ELR (cell line): ENCODE measurements at places on chromosomes 16 and 17.

GRCh38 chr17:8417806-8418205, 17.9 kb upstream of the NDEL1 start:
- DNase-seq, result no peak

DNA sequence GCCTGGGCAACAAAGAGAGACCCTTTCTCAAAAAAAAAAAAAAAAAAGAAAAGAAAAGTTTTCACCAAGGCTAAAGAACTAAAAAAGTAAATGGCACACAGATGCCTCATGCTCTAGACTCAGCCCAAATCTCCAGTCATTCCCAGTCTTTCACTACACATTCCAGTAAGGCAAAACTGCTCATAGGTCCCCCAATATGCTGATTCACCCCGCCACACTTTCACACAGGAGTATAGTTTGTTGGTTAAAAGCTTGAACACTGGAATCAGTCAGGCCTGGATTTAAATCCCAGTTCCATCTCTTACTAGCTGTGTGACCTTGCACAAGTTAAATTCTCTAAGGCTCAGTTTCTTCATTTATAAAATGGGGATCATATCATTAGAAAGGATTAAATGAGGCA, 1.9 kb downstream of the PIGS start:
- no peak for DNase-seq

DNA sequence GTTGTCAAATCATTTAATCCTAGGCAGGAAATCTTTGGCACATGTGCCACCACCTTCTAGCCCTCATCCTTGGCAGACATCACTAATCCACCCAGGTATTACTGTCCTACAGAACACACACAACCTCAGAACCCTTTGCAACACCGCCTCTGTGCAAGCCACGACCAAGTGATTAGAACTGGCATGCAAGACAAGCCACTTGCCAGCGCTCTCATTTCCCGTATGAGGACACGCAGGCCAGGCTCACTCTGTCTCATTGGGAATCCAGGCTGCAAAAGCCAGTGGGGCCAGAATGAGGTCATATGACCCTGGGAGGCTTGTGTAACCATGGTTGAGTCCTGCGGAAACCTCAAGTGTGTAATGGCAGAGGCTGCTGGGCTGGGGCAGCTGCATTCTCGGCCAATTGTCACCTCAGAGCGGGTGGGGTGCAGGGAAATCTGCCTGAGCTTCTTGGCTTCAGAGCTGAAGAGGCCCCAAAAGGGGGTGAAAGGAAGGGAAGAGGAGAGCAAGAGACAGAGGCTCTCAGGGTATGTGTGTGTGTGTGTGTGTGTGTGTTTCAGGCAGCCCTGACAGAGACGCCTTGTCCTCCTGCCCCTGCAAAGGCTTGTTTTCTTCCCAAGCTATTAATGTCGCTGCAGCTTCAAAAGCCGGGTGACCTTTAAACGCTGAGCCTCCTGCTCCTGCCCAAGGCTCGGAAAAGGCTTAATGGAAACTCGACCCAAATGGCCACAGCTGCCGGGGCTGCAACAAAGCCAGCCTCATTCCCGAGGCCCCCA, 43.2 kb upstream of the MRPS23 start:
- peak; percentile 99 for DNase-seq

GRCh38 chr17:79926142-79926604, 86.9 kb upstream of the CBX4 start:
- DNase-seq, result no peak

- peak; percentile 66 for DNase-seq
These were observed 266.9 kb upstream of the DYNLRB2 start for GRCh38 chr16:80273635-80274538.

DNA sequence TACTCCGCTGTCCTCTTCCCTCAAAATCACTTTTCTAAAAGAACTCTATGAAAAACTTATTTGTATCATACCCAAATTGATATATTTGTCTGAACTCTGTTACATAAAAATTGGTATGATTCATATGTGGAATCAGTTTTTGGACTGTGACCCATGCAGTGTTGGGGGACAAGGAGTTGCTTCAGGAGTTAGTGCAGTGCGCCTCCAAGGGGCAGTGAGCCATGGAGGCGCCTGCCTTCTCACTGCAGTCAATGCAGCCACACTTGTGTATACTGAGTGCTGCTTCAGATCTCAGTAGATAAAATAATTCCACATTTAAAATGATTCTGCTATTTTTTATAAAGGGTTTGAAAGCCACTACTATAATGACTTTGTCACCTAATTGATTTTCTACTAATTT, 32.5 kb downstream of the DGKE start:
- DNase-seq, result peak; percentile 14
